ENCODE measurements at places on chromosomes 3 and 15.

DNA sequence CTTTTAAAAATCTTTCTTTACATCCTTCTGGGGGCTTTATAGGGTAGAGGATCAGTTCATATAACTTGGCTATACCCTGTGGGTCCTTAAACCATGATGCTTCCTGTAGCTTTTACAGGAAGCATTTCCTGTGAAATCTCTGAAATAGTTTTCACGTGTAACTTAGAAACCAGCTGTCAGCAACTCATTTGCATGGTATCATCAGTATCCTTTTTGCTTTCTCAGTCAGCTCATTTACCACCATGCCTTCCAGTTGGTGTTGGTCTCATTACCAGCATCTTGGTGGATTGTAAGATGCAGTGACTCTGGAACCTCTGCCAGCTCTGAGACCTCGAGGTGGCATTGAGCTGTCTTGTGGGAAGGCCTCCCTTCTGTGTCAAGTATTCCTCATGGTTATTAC is 96.7 kb upstream of the MYZAP start:
- DNase-seq, result no peak

DNA sequence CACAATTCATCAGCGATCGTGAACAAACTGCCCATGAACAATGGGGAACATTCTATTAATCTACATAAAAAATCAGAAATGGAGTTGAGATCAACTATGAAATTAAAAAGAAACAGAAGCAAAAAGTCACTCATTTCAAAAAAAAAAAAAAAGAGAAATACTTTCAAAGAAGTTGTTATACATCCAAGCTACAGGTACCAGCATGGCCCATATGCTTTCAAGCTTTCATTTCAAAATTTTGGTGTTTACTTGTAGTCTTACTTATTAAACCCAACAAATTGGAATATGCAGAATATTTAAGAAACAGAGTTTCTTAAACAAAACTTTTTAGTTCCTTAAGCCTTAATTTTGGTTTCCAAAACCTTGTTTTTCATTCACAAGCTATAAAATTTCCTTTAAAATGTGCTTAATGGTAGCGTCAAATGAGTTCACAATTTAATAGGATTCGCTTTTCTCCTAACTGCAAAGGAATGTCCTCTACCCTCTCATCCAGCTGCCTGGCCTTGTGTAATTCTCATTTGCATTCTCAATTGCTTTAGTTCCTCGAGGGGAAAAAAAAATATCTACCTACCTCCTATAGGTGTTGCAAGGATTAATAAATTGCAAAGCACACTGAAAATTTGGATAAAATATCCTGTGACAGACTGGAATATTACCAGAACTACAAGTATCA is 565.2 kb downstream of the ROBO1 start:
- no peak for DNase-seq

DNA sequence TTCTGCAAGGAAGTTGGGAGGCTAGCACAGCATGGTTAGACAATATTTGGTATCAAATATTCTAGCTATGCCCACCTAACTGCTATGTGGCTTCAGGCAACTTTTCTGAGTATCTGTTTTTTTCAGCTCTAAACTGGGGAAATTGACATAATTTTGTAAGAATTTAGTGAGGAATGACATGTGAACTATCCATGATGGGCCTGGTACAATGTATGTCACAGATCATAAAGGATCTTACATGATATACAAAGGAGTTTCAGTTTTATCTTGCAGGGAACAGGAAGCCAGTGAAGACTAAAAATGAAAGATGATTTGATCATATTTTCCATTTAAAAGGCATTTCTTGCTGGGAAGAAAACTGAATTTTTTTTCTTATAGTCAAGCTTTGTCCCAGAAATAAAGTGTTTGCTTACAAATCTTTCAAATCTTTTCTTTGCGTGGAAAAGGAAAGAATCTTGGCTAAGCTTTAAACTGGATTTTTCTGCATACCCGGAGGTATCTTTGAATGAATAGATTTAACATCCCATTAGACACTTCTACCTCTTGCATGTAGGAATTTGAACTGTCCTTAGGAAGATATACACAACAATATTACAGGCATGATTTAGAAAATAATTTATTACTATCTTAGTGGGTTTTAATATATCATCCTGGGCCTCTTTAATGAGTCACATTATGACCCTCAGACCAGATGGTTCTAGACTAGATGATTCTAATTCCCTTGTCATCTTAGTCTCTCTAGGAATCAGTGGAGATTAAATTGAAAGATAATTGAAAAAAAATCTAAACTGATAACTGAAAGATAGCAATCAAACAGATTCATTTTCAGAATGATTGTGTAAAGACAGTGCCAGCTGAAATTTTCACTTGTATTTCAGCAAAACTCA is 436.0 kb upstream of the THBS1 start:
- no peak for DNase-seq

- no peak for DNase-seq
These were observed 393.7 kb downstream of the LSAMP start for GRCh38 chr3:116051586-116051985.

- DNase-seq, result no peak
These were observed 92.2 kb upstream of the RAP2B start for GRCh38 chr3:153069598-153070510.

Data from CD4-positive, alpha-beta T cell treated with Interleukin-15 for 4 hours (primary cell).